Right hindlimb (tissue), 1 donor: ENCODE measurements at places on chromosomes 7 and 10.
A peak's percentile ranks its signal among the peaks of the same experiment; 100 is the strongest.

- DNase-seq: peak; percentile 82
Observed at GRCh38 chr7:6160191-6160623, 112.2 kb downstream of the CYTH3 start.

- no peak for DNase-seq
Observed at GRCh38 chr10:16916496-16916895, 99.3 kb upstream of the RSU1 start.

DNA sequence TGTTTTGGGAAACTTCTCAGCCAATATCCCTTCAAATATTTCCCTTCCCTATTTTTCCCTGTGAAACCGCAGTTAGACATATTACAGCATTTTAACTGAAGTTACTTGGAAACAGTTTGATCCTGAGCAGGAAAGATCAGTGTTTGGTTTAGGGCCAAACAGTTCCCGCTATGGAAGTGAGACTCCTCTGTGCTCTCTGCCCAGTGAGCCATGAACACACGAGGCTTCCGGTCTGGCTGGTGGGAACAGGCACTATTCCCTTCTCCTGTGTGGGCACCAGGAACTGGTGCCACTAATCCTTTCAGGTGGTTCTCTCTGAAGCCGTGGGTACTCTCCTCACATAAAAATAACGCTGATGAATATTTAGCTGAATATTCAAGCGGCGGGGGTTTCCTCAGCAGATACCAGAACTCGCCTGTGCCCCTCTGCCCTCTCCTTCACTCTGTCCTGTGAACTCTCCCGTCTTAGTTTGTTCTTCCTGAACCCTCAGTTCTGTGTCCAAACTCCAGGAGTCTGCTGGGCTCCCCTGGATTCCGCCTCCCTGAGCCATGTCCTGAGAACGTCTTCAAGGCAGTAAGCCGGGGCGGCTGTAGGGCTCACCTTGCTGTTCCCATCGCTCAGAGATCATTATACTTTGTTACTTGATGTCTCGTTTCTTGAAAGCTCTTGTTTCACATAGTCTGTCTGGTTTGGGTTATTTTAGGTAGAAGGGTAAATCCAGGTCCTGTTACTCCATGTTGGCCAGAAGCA, 25.7 kb downstream of the FOXL3 start:
- no peak for DNase-seq

- DNase-seq: no peak
Observed at GRCh38 chr7:80385508-80385907, 126.4 kb downstream of the GNAT3 start.

- DNase-seq: no peak
Observed at GRCh38 chr7:91345449-91345848, 81.2 kb downstream of the FZD1 start.

- DNase-seq: no peak
Observed at GRCh38 chr10:78339251-78339650, 305.6 kb downstream of the RPS24 start.

GRCh38 chr7:90165724-90166123, 11.5 kb downstream of the STEAP1 start:
- DNase-seq: no peak

GRCh38 chr7:8365499-8366110, 67.8 kb upstream of the NXPH1 start:
- DNase-seq: no peak

GRCh38 chr7:8214244-8214824, 47.6 kb downstream of the ICA1 start:
- DNase-seq: no peak

DNA sequence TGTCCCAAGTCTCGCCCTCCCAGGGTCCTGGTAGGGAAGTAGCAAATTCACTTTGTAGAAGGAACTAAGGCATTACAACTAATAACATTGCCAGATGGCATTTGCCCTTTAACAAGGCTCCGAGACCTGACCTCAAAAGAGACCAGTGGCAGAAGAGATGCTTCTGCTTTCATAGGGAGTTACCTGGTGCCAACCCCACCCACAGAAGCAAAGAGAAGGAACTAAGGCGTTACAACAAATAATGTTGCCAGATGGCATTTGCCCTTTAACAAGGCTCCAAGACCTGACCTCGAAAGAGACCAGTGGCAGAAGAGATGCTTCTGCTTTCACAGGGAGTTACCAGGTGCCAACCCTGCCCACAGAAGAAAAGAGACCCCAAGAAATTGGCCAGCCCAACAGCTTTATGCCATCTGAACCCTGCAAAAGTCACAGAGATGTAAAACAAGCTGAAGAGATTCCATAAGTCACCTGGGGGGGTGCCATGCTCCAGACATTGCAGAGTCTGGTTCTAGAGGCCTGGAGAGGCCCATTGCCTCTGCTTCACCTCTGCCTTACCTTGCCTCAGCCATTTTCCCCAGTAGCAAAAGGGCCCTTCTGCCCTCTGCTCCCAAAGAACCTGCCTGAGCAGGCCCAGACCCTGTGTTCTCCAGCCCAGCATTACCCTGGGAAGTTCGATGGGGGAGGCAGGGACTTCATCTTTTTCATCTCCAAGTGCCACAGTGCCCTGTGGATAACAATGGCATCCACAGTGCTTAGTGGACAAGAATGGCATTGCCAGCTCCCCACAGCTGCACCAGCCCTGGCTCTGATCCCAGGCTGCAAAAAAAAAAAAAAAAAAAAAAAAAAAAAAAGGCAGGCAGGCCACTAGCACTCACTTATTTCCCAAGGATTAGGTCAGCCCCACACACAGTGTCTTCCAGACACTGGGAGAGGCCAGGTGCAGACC, 179.5 kb upstream of the PLXNA4 start:
- no peak for DNase-seq

- DNase-seq: no peak
Observed at GRCh38 chr7:135181261-135181928, 10.9 kb upstream of the CYREN start.

DNA sequence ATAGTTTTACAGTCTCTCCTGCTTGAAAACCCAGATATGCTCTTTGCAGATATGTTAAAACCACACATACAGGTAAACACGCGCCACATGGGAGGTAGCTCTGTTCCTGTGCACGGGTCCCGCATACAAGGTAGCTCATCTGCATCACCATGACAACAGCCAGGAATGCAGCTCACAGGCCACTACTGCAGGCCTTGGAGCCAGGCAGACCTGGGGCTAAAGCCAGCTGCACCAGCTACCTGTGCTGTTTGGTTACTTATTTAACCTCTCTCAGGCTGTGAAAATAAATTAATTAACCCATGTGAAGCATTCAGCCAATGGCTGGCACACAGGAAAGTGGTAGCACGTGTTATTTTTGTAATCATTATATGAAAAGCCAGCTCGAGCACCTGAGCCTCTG, 428.3 kb downstream of the TNS3 start:
- no peak for DNase-seq

GRCh38 chr7:75931680-75932079, 16.7 kb downstream of the POR start:
- DNase-seq: no peak

GRCh38 chr10:88042160-88043100, 179.0 kb downstream of the PTEN start:
- peak; percentile 27 for DNase-seq

DNA sequence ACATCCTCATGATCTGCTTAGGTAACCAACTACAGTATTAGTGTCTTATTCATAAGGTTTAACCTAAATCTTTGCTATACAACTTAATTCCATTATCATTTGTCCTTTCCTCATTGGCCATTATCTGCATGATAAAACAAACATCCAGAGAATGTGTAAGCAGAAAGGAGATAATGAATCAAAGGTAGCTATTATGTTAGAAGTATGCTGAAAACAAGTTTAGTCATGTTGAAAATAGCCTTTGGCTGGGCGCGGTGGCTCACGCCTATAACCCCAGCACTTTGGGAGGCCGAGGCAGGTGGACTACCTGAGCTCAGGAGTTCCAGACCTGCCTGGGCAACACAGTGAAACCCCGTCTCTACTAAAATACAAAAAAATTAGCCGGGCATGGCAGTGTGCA, 78.2 kb downstream of the NT5C2 start:
- DNase-seq: no peak

DNA sequence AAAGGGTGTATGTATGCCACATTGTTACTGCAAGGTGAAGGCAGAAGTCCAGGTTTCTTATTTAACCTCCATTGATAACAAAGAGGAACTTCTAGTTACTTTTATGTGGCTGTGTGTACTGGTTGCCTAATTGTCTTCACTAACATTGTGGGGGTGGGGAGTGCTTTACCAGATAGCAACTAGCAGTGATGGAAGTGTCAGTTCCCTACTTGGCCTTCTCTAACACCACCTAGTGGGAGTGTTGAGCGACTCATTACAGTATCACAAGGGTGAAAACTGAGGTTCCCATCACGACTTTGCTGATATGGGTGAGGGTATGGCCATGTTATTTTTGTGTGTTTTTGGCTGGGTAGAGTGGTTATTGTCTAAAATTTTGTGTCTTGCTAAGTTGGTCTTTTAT, 274.4 kb downstream of the THSD7A start:
- no peak for DNase-seq

DNA sequence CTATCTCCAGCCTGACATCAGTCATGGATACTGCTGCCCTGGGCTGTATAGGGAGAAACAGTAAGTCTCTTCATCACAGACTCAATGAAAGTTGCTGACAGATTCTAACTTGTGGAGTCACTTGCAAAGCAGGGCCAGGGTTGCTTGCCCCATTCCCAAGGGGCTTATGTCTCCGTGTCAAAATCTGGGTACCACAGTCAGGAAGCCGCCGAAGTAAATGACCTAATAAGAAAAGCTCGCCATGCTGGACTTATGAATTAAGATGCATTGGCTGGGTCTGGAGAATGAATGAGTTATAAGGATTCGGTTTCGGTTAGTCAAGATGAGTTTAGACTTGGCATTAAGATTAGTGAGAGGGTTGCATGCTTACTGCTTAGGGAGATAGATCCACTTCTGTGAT, 10.8 kb upstream of the OR6V1 start:
- no peak for DNase-seq

DNA sequence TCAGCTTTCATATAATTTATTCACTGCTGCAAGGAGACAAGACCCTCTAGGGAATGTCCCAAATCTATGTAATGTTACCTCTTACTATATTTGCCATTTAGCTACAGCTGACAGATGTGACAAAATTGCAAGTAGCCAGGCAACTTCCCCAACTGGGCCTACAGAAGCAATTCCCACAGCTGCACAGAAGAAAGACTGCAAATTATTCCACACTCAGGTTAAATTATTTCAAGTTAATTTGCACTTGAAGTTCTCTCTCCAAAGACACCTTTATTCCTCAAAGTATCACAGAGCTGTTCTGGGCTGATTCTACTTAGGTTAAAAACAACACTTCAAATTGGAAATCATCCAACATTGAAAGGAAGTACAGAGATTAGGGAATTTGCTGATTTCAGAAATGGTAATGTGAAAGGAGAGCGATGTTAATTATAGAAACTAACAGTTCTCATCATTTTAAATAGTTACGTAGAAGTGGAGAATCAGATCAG, 133.6 kb downstream of the THSD7A start:
- no peak for DNase-seq

GRCh38 chr7:142733271-142733670, 16.0 kb upstream of the PRSS1 start:
- no peak for DNase-seq

- DNase-seq: no peak
Observed at GRCh38 chr7:131302876-131303707, 24.6 kb upstream of the MKLN1 start.

DNA sequence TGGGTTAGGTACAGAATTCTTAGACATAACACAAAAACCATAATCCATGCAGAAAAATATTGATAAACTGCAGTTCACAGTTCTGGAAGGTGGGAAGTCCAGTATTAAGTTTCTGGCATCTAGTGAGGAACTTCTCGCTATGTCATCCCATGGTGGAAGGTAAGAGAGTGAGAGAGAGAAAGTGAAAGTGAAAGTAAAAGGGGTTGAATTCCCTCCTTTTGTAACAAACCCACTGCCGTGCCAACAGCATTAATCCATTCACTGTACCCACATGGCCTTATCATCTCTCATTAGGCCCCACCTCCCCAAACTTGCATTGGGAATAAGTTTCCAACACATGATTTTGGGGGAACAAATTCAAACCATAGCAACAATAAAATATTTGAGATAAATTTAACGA, 17.1 kb downstream of the ZNF485 start:
- no peak for DNase-seq

- DNase-seq: no peak
Observed at GRCh38 chr7:23105086-23105643, 420 bp upstream of the KLHL7 start.

DNA sequence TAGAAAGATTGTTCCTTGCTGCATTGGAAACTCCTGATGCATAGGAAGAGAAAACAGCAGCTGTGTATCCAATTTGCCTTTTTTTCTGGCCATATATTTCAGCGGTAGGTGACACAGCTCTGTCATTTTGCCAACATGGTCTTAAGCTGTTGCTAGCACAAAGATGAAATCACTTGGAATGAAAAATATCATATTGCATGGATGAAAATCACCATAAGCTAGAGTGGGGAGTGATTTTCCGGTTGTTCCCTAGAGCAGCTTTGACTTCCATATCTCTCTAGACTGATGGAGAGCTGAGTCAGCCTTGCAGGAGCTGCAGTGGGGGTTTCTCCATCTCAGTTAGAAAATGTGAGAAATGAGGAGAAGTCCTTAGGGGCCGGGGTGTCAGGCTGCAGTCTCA, 38.3 kb upstream of the BTBD16 start:
- peak; percentile 79 for DNase-seq

- no peak for DNase-seq
Observed at GRCh38 chr10:111944331-111944730, 239.2 kb downstream of the GPAM start.

DNA sequence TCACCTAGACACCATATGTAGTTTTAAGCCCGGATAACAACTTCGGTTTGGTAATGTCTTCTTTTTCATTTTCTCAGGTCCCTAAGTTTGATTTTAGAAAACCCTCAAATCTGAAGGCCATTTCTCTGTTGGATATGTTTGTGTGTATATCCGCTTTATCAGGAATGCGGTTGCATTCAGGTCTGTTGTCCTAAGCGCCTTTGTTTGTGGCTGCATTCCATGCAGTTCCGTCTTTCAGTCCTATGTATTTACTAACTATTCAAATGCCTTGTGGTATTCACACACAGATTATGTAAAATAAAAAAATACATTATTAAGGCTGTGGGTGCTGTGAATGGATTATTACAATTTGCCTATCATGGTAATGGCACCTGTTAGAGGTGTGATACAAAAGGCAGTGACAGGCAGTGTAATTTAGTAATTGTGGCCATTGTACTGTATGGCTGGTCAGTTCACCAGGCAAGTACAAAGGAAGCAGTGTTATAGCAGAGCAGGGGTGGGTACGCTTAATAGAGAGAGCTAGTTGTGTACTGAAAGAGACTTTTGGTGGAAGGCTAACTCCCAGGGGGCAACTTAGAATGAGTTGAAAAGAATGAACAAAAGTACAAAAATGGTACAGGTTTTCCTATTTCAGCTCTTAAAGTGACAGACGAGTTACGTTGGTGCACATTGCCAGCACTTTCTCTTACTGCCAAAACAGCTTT, 136.4 kb downstream of the VTI1A start:
- no peak for DNase-seq
